BE2C (cell line): ENCODE measurements at places on chromosomes 13 and 19.

DNA sequence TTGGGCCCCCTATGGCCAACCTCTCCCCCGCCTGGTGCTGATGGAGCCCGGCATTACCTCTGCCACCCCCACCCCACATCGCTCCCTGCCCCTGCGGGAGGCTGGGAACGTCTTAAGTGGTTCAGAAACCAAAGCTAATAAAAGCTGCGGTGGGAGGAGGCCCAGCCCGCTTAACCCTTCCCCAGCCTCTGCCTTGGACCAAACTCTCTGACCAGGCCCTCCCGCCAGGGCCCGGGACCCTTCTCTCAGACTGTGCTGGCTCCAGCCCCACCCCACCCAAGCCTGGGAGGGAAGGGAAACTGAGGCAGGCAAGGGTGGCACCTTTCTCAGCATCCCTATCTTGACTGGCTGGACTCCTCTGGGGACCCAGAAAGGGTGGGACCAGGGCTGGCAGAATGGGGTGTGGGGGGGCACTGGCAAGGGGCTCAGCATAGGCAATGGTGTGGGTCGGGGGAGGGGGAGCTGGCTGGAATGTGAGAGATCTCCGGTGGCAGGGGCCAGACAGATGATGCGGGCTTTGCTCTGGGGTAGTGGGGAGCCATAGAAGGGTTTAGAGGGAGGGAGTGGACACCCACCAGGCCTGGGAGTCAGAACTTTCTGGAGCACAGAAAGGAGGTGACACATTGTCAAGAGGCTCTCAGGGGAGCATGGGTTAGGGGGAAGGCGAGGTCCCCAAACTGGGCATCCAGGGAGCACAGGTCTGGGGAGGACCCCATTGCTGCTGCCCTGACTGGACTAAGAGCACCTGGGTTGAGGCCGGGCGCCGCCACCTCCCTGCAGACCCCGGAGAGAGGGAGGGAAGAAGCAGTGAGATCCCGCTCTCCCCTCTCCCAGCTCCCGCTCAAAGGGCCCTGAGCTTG is 21.9 kb downstream of the SMIM24 start:
- no peak for DNase-seq

GRCh38 chr13:38582133-38582532 is 104.7 kb upstream of the FREM2 start:
- peak; percentile 30 for DNase-seq

DNA sequence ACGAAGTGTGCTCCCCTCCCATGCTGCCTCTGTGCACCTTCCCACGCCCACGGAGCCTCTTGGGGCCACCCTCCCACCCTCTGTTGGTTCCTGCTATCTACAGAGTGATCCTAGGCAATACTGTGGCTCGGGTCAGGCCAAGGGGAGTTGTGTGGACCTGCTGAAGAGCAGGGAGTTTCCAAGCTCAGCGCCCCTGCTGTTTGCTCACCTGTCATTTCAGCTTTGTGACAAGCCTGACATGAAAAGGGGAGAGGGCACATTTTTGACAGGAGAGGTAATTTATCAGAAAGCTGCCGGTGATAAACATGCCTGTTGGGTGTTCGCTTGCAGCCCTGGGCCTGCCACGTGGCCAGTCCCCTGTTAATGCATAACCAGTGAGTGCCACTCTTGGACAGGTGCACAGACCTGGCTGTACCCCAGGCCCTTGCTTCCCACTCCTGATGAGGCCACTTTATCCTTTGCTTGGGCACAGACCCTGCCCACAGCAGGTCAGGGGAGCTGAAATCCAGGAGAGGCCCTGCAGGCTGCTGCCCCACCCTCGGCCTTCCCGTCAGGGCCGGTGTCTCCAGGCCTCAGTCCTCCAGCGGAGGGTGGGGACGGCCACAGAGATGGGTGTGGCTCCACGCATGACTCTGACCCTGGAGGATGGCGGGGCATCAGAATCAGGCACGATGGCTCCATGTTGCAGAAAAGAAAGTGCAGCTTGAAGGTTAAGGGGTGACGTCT is 201.5 kb upstream of the GPR12 start:
- no peak for DNase-seq

- no peak for DNase-seq
Measured at GRCh38 chr13:35770756-35771297, 294.3 kb upstream of the MAB21L1 start.

- no peak for DNase-seq
Measured at GRCh38 chr19:6995054-6995453, 26.2 kb downstream of the MBD3L2B start.
